Activated CD4-positive, alpha-beta T cell treated with anti-CD3 and anti-CD28 coated beads, Interleukin-2, amount 50 U/mL, for 48 hours (primary cell): ENCODE measurements at places on chromosomes 12 and 14.

DNA sequence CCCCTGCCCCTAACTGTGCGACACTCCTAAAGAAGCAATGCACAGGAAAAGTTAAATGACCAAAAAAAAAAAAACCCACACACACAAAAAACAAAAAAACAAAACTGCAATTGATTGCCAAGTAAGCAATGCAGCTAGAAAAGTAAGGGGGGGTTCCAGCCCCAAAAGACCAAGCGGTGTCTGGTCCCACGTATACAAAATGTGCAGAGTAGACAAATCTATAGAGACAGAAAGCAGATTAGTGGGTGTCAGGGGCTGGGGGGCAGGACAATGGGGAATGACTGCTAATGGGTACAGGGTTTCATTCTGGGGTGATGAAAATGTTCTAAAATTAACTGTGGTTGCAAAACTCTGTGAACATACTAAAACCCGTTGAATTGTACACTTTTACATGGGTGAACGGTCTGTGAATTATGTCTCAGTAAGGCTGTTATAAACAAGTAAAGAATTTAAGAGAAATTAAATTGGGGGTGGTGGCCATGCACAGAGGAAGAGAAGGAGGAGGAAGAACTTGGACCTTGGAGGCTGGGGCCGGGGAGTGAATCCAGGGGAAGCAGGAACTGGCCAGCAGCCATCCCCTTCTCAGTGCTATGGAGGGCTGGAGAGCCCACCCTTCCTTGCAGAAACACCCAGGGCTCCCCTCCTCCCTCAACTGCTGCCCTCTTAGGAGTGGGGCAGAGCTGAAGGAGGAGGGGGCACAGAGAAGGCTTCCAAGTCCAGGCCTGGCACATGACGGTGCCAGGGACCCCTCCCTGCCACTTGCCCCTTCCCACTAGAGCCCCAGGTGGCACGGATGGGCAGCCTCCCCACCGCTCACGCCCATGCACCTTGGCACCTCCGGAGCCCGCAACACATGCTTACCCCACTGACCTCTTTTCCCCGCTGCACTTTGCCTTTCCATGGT, 45.4 kb downstream of the KDM2B start:
- no peak for DNase-seq

- DNase-seq, result no peak
Measured at GRCh38 chr14:31291210-31291609, 83.6 kb upstream of the HECTD1 start.

DNA sequence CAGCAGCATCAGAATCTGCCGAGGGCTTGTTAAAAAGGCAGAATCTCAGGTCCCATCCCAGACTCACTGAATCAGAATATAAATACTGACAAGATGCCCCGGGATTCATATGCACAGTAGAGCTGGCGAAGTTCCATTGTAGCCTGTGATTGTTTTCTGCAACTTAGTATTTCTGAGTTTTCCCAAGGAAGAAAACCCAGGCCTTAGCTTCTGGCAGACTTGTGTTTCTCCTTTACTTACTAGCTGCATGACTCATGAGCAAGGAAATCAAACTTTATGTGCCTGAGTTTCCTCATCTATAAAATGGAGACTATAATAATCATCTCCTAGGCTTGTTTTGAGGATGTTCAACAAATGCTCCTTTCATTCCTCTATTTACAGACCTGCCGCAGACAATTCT, 278.5 kb upstream of the PLEKHG7 start:
- DNase-seq, result no peak

DNA sequence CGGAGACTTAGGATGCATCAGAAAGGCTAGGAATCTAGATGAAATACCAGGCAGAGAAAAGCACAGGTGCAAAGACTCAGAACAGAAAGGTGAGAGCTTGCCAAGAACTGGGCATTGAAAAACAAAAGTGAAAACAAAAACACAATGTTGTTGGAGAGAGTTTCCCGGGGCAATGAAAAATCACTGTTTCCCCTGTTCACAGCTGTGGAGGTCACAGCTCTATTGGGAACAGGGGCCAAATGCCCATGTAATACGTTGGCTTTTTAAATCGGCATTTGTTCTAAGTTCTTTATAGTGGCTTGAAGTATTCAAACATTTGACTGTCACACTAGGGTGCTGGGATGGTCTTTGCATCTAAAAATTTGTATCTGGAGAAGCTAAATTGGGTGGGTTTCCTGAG, 108.3 kb downstream of the SLC15A4 start:
- no peak for DNase-seq

DNA sequence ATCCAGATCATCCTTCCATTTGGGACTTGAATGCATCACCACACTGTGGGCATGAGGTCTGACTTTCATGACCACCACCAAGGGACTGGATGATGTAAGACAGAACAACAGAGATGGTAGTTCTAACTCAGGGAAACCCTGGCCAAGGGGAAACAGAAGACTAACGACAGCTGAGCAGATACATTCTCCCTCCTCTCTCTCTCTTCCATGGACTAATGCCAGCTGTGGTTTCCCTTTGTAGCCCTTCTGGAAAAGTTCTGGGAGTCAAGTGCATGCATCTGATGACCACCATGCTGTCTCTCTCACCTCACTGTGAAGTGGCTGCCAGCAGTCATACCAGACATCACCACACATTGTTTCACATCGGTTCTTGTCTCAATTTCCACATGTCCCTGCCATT, 3.4 kb downstream of the TAS2R30 start:
- DNase-seq, result no peak

DNA sequence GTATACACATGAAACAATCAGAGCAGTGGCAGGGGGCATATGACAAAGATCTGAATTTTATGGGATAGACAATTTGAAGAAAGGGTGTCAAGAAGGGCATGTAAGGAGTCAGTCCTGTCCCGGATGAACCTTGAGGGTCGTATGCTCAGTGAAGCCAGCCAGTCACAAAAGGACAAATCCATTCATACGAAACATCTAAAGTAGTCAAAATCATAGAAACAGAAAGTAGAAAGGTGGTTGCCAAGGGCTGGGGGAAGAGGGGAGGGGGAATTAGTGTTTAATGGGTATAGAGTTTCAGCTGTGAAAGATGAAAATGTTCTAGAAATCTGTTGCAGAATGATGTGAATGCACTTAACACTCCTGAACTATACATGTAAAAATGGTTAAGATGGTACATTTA, 157.5 kb downstream of the TGFB3 start:
- no peak for DNase-seq

DNA sequence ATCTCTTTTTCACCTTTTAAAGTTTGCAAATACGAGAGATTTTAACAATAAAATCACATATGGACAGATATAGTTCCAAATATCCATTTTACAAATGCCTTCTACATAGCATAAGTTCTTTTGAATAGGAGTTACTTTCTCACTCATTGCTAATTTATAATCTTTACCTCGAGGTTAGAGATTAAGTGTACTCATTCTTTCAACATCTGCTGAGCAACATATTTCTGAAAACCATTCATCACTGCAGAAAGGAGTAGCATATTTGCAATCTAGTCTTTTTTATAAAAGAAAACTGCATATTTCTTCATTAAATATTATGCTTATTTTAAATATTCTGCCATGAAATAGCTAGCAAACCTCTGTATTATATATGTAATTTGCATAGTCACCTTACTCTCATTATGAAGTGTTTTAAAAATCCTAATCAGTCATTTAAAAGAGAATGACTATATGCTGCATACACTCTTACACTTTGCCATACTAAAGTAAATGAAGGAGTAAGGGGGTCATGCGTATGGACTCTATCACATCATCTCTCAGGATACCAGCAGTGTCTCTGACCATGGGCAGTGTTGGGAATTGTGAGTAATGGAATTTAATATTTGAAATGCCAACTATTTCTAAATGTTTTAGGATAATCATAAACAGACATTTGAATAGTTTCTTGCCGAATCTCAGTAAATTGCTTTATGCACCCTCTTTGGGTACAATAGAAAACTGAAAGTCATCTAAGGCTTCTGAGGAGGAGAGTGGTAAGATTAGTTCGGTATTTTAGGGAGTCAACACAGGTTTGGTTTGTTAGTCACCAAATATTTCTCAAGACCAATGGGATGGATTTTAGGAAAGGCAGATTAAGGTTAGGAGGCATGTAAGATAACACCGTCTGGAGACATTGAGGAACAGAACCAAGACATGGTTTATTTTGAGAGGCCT, 524.8 kb upstream of the ATP2B1 start:
- no peak for DNase-seq

DNA sequence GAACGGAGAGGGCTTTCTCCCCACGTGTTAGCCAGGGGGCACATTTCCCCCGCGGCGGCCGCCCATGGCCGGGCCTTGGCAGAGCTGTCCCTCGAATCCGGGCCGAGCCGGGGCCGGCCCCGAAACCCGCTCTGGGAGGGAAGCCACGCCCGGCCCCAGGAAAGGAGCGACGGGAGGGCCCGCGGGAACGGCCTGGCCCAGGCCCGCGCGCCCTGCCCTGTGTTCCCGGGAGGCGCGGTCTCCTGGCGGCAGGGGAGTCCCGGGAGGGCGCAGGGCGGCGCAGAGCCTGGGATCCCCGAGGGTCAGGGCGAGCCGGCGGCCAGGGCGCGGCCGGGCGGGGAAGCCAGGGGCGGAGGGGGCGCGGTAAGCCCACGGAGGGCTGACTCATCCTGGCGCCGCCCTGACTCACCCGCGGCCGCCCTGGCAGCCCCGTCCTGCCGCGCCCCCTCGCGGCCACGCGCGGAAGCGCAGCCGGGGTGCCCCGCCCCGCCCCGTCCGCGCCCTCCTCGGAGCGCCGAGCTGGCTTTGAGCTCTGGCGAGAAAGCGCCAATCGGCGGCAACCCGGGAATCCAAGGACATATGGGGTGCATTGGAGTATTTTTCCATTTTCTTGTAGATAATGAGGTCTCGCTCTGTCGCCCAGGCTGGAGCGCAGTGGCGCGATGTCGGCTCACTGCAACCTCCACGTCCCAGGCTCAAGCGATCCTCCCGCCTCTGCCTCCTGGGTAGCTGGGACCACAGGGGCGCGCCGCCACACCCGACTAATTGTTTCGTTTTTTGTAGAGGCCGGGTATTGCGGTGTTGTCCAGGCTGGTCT, 31.8 kb upstream of the PLEKHG6 start:
- peak; percentile 82 for DNase-seq

DNA sequence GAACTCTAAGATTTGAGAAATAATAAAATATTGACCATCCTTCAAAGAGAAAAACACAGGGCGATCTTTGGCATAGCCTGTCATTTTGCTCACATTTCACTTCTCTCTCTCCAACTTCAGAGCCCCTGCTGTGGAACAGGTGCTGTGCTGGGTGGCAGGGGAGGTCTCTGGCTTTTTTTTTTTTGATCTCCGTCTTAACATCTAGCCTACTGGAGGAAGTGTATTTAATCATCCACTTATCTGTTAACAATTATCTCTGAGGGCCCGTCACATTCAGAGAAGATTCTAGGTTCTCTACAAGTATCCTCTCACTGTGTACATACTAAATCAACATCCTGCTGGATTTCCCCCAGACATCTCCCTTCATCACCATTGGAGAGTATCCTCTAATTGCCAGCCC, 34.1 kb downstream of the CHST11 start:
- DNase-seq, result no peak

GRCh38 chr14:96261053-96261452, 5.0 kb downstream of the BDKRB1 start:
- no peak for DNase-seq

GRCh38 chr12:89135976-89136634, 216.2 kb downstream of the DUSP6 start:
- DNase-seq, result no peak

DNA sequence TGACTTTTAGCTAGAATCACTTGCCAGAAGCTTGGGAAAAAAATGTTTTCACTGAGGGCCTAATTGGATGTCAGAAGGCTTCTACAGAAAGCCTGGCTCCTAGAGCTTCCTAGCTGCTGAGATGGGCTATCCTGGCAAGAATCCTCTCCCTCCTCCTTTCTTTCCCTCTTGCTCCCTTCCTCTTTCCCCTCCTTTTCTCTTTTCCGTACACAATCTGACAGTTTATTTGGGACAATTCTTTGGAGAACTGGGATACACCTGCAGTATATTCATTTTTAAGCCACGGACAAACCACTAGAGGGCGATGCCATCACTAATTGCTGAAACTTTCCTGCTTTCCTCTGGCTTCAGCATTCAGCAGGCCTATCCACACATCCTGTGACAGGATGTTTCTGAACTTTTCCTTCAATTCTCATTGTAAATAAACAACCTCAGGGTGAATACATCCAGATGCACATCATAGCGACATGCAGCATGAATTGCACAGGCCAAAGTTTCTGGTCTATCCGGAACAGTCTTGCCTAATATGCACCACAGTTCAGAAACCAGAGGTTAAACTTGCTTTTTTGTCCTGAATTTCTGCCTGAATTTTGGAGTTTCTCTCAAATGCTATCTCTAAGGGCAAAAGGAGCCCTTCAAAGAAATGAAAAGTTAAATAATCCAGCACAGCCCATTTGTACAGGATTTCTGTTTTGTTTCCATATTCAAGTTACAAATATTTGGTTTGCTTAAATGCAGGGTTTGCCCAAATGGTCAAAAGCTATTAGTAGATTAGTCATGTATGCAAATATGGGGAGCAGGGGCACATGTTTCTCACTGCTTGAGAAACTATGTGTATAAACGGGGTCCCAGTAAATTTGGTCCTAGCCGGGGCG, 142.8 kb downstream of the PAWR start:
- DNase-seq, result peak; percentile 15

DNA sequence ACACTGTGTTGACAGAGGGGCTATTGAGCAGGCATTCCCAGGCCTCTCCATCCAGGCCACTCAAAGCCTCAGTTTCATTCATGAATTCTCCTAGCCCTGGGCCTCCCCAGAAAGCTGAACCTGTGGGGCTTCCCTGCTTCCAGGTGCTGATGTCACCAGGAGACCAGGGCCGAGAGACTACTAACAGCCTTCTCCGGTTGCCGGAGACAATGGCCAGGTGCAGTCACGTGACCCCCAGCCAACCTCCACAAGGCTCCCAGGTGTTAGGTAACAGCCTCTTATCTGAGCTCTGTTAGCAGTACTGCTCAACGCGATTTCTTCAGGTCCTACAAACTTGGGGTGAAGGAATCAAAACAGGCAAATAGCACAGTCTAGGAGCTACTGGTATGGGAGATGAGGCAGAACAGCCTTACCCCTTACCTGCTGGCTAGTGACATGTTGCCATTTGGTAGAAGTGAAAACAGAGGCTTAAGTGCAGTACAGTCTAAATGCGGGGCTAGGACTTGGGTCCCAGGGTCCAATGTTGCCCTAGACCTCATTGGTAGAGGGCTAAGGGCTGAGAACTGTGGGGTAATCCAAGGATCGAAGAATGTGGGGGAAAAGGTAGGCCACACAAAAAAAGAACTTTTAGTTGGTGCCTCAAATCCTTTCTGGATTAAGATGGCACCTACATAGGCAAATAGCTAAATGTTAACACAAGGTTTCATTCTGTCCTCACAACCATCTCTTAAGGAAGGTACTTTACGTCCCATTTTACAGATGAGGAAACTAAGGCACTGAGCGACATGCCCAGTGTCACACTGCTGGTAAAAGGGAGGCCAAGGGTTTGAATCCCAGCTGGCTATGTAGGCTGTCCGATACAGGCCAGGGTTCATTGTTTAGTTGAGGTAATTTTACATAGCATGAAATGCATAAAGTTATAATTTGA, 3.8 kb downstream of the CCDC88C start:
- DNase-seq, result no peak
